ENCODE measurements at places on chromosomes 3 and 15.

- no peak for DNase-seq
Observed at GRCh38 chr15:49066372-49066771, 20.1 kb upstream of the SECISBP2L start.

DNA sequence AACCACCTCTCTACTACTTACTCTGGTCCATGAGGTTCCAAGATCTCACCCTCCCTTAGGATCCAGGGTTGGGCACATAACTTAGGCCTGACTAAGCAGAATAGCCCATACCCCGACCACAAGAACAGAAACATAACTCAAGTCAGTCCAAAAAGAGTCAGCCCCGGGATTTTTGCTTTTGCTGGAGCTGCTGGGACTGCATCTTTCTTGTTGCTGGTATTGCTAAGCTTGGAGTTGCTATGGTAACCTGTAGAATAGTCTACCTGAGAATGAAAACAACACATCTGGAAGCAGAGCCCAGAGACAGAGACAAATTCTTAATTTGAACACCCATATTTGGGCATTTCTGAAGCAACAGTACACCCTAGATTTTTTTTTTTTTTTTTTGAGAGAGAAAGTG is 6.5 kb downstream of the RUBCN start:
- DNase-seq: no peak

GRCh38 chr15:32746116-32746857 is 28.5 kb downstream of the GREM1 start:
- no peak for DNase-seq

DNA sequence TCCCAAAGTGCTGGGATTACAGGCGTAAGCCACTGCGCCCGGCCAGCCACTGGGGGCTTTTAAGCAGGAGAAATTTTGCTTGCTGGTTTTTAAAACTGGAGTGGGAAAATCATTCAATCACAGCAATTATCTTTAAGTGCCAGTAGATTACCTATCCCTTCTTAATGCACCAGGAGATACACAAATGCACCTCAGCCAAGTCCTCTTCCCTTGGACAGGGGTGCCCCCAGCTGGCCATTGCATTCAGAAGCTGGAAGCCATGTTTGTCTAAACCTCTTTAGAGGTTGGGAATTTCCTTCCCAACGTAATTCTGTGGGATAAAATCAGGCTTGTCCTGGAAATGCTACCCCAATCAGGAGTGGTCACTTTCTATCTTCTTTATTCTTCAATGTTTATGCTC is 26.6 kb downstream of the MIX23 start:
- DNase-seq: peak; percentile 18

DNA sequence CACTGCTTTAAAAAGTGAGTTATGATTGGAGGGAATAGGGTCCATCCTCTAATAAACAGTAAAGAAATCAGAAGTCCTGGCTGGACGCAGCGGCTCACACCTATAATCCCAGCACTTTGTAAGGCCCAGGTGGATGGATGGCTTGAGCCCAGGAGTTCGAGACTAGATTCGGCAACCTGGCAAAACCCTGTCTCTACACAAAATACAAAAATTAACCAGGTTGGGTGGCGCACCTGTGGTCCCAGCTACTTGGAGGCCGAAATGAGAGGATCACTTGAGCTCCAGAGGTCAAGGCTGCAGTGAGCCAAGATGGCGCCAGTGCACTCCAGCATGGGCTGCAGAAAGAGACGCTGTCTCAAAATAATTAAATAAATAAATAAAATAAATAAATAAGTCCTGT is 171.2 kb downstream of the POTEB3 start:
- DNase-seq: no peak

DNA sequence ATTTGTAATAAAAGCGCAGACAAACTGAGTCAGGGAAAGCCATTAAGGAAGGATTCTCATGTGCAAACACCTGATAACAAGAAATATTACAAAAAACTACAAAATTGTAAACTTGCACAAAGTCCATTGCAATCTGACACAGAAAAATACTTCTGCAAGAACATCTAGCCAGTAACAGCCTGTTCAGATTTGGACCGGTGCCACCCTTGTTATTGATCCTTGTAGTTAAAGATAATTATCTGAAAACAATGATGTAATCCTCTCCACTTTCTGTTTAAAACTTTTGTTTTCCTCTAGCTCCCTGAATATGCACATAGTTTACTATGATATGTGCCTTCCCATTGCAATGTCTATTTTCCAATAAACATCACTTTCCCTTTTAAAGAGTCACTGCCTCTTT is 1090.2 kb downstream of the PLOD2 start:
- DNase-seq: no peak

GRCh38 chr15:29151484-29151857 is 118.2 kb downstream of the NSMCE3 start:
- DNase-seq: no peak

DNA sequence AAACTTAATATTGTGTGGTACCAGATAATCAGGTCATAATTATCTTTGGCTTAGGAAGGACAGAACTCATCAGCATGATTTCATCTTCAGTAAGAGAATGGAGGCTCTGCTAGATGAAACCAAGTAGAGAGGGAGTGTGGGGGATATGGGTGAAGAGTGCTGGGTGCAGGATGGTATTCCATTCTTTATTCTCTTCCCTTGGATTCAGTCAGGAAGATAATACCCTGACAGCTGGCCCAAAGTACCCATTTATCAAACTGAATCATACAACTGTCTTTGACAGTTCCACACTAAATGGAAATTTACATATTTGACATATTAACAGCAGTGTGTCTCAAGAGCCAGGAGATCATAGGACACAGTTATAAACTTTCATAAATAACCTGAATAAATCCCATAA is 44.7 kb downstream of the GOLIM4 start:
- no peak for DNase-seq

DNA sequence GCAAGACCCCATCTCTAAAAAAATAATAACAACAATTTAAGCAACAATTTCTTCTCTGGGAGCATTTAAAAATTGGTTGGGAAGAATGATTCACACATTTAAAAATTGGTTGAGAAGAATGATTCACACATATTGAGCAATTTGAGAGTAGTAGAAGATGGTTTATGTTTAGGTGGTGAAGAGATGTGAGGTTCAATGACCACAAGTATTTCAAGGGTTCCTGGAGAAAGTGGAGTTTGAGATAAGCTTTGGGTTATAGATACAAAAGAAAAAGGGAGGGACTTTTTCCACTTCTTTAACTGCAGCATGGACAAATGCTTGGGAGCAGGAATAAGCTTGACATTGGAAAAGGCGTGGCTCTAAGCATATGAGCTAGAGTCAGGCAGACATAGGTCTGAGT is 145.7 kb upstream of the NPHP3 start:
- no peak for DNase-seq

DNA sequence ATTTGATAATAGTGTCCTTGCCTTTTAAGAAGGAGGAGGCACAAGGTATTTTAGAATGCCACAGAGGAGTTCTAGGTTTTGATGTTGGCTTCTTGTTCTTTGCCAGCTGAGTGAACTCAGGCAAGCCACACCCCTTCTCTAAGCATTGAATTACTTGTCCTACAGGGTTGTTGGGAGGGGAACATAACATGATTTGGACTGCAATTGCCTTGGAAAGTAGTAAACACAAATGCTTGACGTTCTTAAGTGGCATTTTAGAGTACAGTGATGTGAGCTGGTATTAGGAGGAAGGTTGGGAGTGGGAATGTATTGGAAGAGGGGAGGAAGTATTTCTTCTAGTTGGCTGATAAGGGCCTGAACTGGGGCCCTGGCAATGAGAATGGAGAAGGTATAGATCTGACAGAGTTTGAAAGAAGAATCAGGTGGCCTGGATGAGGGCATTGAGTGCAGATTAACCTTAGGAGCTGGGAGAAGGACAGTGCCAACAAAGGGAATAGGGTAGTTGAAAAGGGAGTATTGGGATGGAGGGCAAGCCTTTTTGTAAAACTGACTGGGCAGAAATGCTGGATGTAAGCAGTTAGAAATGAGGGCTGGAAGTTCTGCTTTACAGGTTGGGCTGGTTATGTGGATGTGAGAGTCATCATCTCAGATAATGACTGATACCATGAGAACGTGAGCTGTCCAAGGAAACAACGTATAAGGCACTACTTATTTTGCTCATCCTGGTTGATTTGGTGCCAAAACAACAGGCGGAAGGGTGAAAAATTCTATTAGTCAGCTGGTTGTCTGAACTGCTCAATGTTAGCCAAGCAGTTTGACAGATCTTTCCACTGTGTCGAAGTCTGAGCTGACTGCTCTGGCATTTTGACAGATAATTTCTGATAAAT is 16.7 kb downstream of the KAT2B start:
- DNase-seq: peak; percentile 66

GRCh38 chr3:44995142-44995770 is 19.2 kb downstream of the EXOSC7 start:
- no peak for DNase-seq

GRCh38 chr3:134817297-134817696 is 22.2 kb downstream of the EPHB1 start:
- DNase-seq: no peak

DNA sequence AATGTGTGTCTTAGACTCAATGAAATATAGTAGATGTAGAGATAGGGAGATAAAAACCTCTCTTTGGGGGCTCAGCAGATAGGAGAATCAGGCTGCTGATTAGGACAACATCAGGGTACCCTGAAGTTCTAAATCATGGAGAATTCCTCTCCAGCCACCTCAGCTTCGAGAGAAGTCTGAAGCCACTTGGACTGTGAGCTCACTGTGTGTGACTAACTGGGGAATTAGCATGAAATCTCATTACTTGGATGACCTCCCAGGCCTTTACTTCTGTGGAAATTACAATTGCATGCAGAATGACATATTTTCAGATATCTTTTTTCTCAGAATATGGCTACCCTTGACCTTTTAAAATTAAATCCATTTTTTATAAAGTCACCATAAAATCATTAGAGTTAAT is 128.0 kb upstream of the MRPL3 start:
- DNase-seq: no peak

DNA sequence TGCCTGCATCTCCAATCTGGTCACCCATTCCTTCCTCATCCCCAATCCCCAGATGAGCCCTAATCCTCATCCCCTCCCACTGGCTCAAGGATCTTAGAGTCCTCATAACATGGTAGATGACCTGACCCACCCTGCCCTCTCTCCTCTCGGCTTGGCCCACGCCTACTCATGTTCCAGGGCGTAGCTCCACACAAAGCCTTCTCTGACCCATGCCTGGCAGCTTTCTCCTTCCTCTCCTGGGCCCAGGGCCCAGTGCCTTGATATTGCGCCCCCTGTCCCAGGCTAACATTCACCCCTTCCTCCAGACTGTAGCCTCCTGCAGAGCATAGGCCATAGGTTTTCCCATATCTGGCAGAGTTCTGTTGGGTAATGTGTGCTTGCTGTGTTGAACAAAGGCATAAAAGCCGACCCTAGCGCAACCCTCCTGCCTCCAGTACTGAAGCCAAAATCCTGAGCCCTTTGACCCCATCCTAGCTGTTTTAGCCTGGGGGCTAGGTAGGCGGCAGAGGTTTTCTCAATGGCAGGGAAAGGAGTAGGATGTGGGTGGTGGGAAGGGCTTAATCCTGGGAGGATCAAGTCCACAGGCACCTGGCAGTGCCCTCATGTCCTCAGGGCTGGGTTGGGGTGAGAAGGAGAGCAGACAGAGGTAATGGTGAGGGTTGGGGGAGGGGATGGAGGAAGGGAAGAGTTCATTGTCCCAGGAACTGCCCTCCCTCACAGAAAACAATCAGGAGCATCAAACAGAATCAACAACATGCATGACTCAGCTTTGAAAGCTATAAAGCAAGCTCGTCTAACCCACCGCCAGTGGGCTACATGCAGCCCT is 35.5 kb downstream of the MESD start:
- DNase-seq: no peak

DNA sequence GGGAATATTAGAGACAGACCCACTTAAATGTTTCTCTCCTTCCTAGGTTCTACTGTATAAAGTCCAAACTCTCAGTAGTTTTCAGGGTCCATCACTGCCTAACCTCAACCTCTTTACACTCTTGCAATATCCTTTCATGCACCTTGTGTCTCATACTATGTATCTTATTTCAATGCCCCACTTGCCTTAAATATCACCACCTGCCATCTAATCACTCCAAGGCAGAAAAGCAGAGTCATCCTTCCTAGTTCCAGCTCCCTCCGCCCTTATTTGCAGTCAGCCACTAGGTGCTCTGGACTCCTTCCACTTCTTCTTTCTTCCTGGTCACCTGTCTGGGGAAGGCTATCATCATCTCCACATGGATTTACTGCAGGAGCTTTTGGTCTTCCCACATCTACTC is 322.0 kb downstream of the MFSD1 start:
- no peak for DNase-seq

DNA sequence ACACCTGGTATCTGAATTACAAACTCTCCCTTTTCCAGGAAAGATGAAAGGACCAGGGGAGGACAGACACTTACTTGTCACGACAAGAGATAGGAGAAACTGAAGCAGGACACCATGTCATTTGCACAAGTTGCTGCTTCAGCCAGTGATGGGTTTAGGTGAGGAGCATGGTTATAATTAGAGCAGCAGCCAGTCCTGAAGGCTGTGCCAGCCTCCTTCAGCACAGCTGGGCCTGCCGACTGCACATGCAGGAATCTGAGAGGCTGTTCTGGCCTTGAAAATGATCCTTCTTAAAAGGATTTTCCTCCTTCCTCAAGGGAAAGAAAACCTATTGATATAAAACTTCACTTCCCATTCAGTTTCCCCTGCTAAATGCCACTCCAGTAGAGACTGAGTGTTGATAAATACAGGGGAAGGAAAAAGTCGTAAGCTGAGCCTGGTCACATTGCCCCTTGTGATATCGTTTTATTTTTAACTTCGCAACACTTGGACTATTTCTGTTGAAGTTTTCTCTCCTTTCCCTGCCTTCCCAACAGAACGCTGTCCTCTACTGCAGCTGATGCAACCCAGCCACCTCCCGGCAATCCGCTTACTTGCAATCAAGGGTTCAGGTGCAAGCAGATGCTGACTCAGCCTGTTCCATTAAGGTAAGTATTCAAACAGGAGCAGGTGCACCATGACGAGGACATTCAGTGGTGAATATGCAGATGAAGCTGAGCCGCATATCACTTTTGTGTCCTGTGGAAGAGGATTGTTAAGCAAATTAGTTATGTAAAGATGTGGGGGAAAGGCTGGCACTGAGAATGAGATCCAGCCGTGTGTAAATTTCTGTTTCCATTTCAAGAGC is at the start of gene FBXO40:
FBXO40 (plus strand) TSS at position 524 of the 847 bp plus-strand sequence. CDS start 27,197 bp downstream, outside the sequence.
- no peak for DNase-seq

GRCh38 chr3:184005941-184006507 is 11.7 kb downstream of the ABCC5 start:
- DNase-seq: no peak

DNA sequence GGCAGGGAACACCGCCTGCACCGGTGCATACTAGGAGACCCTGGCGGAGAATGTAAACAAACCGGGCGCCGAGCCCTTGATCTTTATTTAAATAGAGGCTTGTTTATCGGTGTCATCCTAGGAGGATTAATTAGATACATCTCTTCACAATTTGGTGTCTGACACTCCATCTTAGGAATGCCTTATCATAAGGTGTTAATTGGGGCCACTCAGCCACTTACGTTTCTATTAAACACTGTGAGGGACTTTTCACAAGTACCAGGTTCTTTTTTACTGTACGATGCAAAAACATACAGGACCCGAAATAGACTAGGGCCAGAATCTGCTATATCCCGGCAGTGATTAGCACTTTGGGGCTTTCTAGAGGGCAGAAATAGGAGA is 8.0 kb downstream of the EOMES start:
- no peak for DNase-seq

- DNase-seq: no peak
Observed at GRCh38 chr3:142709207-142709606, 14.6 kb upstream of the TRPC1 start.

- DNase-seq: no peak
Observed at GRCh38 chr15:74442063-74442462, 8.3 kb upstream of the SEMA7A start.
